T-helper 2 cell treated with Interferon-gamma antibody and Interleukin-4, amounts not matched to agents 5 μg/mL and 100 μg/mL, for 36 hours (primary cell): ENCODE measurements at places on chromosomes 7 and 10.
A peak's percentile ranks its signal among the peaks of the same experiment; 100 is the strongest.

DNA sequence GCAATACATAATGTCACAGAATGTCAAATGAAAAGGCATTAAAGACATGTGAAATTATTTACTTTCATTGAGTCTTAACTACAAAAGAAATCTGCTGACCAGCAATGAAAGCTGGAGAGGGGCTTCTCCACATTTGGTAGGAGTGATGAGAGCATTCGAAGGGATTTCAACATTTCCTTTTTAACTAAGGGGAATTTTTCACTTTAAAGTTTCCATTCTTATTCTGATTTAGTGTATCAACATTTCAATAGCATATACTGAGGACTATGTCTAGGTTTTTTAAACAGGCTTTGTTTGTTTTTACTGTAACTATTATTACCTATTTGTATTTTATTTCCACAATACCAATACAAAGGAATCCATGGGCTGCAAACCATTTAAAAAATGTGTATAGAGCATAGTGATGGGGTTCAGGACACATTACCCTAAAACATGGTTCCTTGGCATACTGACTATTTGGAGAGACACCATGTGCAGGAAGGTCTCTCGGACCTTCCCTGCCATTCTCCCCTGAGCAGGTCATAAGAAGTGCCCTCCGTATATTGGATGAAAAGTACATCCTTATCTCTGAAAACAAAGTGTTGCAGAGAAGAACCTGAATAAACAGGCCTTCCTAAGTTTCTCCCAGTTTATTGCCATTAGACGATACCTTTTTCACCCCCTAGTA is 278.7 kb downstream of the DOCK4 start:
- DNase-seq: no peak

- no peak for DNase-seq
Measured at GRCh38 chr7:81725003-81725811, 44.6 kb downstream of the HGF start.

DNA sequence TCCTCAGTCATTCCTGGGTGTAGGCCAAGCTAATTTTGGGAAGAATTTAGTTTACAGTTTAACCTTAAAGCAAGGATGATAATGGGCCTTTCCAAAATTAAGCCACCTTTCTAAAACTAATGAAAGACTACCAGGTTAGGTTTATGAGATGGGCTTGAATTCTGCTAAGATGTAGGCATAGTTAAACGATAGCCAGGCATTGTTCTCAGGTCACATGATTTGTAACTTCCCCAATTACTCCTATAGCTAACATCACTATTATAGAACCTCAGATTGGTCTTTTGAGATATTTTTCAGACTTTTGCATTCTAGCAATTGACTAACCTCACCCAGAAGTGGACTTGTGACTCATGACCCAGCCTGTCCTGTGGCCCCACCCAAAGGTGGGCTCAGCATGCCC is 7.0 kb upstream of the NUB1 start:
- no peak for DNase-seq

GRCh38 chr10:49183596-49184542 is 4.3 kb downstream of the TMEM273 start:
- peak; percentile 71 for DNase-seq

- peak; percentile 17 for DNase-seq
Measured at GRCh38 chr10:15122477-15123030, 25.4 kb downstream of the RPP38 start.

DNA sequence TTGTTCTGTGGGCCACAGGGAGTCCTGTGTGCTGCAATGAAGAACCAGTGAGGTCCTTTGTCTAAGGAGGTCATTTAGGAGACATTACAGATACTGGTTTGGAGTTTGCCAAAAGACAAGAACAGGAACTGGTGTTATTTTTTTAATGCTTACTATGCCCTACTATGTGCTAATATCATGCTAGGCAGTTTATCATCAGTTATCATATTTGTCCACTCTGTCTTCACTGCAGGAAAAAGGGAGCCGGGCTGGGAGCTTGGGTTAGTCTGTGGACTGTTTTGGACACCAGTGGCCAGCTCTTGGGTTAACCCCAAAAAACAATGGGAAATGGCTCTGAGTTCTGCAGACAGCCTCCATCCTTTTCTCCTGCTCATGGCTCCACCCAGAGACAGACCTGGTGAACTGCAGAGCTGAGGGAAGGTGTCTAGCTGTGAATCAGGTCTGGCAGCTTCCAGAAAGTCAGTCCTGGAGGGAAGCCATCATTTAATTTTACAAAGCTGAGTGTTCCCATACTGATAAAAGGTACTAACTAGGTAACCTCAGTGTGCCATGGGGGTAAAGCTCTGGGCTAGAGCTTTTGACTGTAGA is 101.2 kb upstream of the ZNF746 start:
- DNase-seq: no peak

- no peak for DNase-seq
Measured at GRCh38 chr7:13077466-13077865, 390.0 kb downstream of the ARL4A start.

GRCh38 chr7:84735677-84736076 is 451.2 kb downstream of the SEMA3D start:
- no peak for DNase-seq

GRCh38 chr10:132912225-132912712 is 30.1 kb downstream of the CFAP46 start:
- DNase-seq: no peak

GRCh38 chr10:80520661-80521470 is 16.8 kb upstream of the SH2D4B start:
- no peak for DNase-seq

- DNase-seq: no peak
Measured at GRCh38 chr10:8323428-8324054, 269.1 kb downstream of the GATA3 start.

DNA sequence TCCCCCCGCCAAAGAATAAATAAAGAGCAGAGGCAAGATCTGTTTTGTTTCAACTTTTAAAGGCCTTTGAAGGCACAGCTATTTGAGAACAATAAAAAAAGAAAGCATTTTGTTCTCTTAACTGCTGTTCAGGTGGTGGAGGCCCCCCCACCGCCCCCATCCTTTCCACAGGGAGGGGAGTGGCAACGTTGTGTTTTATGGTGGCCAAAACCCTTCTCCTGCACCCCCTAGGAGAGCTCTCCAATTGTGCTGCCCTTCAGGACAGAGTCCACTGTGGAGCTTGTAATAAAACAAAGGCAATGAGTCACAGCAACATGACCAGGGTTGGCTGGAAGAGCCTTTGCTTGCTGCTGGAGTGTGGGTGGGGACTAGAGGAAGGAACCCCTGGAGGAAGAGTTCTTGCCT is 987.9 kb downstream of the KCNMA1 start:
- no peak for DNase-seq

DNA sequence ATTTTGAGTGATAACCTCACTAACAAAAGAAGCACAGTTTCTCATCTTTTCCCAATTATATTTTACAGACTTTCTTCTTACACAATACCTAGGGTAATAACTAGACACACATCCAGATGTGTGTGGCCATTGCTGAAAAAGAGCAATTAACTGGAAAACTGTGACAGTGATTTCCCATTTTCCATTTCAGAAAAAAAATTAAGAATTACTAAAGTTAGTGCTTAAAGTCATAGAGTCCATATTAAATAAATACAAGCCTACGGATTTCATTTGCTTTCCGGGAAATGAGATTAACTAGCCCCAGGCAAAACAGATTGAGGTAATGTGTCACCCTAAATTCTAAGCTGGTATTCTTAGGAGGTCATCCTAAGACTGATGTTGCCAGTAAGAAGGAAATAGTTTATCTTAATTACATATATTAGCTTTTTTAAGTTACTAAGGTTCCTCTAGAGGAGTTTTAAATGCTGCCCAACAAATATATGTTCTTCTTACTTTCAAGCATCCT is 10.2 kb upstream of the MACC1 start:
- DNase-seq: no peak

DNA sequence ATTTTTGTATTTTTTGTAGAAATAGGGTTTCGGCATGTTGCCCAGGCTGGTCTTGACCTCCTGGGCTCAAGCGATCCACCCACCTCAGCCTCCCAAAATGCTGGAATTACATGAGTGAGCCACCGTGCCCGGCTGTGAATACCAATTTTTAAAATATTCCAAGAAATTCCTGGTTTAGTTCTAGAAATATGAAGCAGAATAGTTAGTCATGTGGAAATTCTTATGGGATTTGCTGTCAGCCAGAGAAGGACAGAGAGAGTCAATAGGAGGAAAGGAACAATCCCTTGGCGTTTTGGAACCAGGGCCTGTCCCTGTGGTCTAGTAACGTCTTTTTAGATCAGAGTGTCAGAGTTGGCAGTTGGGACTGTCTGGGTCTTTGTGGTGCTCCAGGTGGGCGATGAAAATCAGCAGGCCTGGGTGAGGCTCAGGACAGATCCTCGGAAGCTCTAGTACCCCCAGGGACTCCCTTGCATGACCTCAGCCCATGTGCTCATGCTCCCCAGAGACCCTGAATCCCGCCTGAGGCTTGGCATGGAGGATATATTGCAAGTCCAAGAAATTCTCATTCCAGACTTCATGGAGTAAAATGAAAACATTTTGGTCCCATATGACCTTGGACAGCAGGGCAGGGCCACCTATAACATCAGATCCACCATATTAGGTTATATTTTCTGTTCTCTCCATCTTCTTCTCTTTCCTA is 7.8 kb downstream of the NODAL start:
- DNase-seq: no peak

DNA sequence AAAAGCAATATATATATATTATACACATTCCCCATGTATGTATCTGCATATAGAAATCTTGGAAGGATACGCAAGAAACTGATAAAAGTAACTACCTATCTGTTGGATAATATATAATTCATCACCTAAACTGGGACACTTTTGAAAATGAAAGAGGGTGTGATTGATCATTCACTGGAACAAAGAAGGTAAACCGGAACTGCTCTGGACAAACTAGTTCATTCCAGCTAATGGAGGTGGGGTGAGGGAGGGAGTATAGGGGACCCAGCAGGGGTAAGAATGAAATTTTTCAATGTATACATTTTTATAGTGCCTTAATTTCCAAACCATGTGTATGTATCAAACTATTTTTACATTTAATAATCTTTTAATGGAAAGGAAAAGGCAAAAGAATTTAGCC is 25.6 kb downstream of the SORBS1 start:
- DNase-seq: no peak

GRCh38 chr7:98810153-98810802 is 59.5 kb downstream of the TMEM130 start:
- DNase-seq: no peak

GRCh38 chr7:50534690-50535290 is 30.4 kb downstream of the DDC start:
- peak; percentile 24 for DNase-seq

DNA sequence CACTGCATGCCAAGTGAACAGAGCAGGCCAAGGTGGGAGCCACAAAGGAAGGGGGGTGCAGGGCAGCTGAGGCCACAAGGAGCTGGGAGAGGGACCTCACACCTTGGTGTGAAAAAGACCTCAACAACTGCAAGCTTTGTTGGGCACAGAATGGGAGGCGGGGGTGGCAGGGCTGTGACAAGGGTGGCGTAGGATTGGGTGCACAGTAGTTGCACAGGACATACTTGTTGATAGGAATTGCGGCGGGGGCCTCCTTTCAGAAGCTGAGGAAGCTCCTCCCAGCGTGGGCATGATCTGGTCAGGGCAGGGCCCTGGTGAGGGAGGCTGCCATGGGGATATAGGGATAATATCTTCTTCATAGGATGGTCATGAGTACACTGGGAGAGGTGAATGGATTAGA is 25.8 kb downstream of the POLL start:
- DNase-seq: no peak

- no peak for DNase-seq
Measured at GRCh38 chr10:14815681-14816080, 22.2 kb downstream of the CDNF start.

DNA sequence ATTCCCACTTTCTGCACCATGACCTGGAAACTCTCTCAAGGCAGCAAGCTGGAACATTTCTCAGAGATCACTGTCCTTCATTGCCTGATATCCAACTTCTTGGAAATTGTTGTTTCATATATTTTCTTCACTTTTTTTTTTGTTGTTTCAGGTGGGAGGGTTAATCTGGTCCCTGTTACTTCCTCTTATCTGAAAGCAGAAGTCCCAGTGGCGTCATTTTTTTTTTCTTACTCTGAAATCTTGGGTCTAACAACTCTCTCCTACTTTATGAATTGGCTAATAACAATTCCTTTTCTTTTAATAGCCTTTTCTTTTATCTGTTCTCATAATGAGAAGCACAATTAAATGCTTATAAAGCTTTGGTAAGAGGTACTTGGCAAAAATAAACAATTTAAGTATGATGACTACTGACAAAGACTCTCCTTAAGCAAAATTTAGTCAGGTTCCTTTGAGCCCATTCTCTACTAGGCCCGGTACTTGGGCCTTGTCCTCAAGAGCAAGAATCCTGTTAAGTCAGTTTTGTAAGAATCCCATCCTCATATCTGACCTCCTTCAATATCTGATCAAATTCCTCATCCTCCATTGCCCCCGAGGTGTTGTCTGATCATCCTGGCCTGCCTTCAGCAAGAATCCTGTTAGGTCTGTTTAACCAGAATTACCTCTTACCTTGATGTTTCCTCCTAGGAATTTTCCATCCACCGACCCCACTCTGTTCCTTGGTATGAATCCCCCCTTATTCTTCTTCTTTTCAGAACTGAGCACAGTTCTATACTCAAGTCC is 11.5 kb upstream of the CC2D2B start:
- no peak for DNase-seq

DNA sequence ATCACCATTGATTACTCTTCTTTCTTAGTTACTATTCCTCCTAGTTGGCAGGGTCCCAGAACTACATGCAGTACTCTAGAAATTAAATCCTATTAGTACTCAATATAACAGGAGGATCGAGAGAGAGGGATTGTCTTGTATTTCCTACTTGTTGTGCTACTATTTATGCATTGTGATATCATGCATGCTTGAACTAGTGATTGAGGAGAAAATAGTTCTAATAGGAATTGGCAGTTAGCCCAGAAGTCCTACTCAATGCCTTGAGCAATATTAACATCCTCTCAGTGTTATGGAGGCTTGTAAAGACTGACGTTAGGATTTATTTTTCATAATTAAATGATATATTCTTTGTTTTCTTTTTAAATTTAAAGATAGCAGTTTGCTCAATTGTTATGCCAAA is 67.4 kb downstream of the FOXP2 start:
- DNase-seq: no peak

DNA sequence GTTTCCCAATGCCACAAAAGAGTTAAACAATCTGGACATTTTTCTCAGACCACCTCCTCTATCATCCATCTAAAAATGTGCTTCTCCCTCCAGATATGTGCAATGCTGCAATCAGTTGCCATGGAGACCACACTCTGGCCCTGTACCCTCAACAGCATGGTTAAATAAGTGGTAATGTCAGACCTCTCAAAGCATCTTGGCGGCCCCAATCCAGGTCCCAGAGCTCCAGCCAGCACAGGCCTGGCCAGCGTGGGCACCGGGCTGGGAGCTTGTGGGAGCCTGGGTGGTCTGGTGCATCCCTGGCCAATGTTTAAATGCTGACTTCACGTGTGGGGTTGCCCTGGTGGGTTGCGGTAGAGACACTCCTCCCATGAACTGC is 362.9 kb upstream of the ZNF32 start:
- no peak for DNase-seq

GRCh38 chr10:63653747-63654146 is 132.5 kb downstream of the REEP3 start:
- no peak for DNase-seq
